ENCODE measurements at places on chromosomes 6 and 20.

- no peak for DNase-seq
Measured at GRCh38 chr6:138728662-138729061, 44.9 kb upstream of the CCDC28A start.

DNA sequence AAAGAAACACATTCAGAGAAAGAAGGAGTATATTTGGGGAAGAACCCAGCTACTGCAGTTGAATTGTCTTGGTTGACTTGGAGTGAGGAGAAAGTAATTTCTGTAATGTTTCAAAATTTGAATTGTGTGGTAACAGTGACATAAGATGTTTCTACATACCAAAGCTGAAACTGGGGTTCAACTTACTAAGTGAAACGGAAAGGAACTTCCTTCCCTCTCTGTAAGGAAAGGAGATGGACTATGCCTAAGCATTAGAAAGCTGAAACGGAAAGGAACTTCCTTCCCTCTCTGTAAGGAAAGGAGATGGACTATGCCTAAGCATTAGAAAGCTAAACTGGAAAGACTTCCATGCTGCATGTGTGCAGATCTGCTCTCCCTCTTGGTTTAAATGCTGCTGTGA is 46.0 kb downstream of the HUS1B start:
- DNase-seq = no peak

DNA sequence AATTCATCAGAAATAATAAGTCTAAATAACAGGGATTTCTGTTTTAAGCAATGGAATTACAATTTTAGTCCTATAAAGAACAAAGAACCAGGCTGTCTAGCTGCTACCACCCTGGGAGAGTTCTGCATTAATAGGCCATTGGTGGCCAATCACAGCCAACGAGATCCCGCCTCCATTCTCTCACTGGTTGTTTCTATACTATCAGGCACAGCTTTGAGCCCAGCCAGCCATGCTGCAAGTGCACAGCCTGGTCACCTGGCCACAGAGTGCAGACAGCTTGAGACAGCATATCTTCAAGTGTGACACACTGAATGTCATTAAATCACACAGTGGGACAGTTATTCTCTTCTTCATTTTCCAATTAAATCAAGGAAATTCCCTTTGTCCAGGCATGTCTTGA is 16.1 kb upstream of the RAB22A start:
- DNase-seq = no peak

- DNase-seq = no peak
Measured at GRCh38 chr6:84763886-84764331, 489 bp downstream of the TBX18 start.

DNA sequence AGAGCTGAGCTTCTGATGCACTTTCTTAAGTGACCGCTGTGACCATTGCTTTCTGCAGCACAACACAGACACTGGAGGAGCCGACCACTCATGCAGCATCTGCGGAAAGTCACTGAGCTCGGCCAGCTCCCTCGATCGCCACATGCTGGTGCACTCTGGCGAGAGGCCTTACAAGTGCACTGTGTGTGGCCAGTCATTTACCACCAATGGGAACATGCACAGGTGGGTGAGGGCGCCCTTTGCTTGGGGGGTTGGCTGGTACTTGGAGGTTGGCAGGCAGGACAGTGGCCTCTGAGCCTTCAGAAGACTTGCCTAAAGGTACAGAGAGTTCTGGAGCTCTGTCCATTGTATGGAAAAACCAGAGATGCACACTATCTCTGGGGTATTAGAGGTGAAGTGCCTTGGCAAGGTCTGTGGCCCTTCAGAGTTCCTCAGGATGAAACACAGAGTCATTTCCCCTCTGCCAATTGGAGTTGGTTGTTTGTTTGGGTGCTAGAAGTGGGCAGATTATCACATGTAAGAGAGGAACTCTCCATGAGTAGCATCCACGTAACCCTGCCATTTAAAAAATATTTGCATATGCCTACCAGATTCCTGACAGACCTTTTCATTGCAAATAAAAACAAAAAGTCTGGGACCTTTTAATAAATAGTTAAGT is 81.5 kb downstream of the RREB1 start:
- DNase-seq = no peak

All from MM.1S (cell line).